Suppressor macrophage treated with lipopolysaccharide for 1 hour (primary cell): ENCODE measurements at places on chromosomes 6 and 20.

DNA sequence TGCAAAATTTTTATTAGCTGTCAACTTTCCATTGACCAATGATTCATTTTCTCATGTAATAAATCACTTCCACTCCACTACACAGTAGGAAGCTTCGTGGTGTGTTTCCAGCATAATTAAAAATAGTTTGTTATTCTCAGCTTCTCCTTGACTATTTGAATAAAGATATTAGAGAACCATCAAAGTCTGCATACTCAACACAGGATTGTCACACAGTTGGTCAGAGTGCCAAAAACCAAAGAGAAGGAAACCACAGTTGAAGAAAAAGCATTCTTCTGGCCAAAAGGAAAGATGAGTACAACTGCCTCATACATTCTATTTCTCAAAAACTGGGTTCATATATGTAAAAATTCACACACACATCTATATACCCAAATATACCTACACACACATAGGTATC, 455.1 kb upstream of the HSF2 start:
- no peak for DNase-seq

- no peak for DNase-seq
These were observed 15.4 kb downstream of the EZR start for GRCh38 chr6:158803733-158804143.

DNA sequence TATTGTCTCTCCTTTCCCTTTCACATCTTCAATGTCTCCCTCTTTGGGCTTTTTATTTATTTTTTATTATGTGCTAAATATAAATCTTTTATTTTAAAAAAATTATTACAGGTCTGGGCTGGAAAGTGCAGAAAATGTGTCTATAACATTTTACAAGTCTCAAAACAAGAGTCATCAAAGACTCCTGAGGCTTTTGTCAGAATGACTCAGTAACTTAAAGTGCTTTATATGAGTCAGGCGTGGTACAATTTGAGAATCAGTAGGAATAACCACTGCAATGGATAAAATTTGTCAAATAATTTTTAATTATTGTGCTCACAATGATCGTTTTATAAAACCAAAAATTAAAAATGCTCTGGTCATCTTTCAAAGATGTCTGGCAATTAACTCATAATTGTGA, 193.9 kb downstream of the MMUT start:
- DNase-seq, result no peak

GRCh38 chr20:13936781-13937576, 53.4 kb downstream of the SEL1L2 start:
- DNase-seq, result no peak

- no peak for DNase-seq
These were observed 536 bp upstream of the MTFR2 start for GRCh38 chr6:136250686-136251008.

- DNase-seq, result peak; percentile 18
These were observed 21.6 kb downstream of the RALGAPA2 start for GRCh38 chr20:20690676-20691476.

GRCh38 chr20:54385746-54386145, 89.6 kb upstream of the DOK5 start:
- DNase-seq, result no peak

DNA sequence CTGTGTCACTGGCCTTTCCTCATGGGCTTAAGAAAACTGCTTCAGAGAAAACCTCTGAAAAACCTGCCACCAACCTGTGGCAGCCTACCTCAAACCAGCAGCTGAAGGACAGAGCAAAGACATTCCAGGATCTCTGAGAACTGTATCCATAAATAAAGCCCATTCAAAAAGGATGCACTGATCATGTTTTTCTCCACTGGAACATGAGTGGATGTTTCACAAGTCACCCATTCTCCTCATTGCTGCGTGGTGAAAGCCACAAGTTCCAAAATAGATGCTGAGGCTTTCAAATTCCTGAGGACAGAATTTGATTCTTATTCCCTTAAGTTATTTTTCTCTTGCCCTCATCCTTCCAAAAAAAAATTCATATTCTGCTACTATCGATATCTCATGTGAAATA, 280.6 kb downstream of the KHDC1L start:
- DNase-seq, result no peak

GRCh38 chr6:119163006-119163405, 84.5 kb upstream of the FAM184A start:
- DNase-seq, result no peak

DNA sequence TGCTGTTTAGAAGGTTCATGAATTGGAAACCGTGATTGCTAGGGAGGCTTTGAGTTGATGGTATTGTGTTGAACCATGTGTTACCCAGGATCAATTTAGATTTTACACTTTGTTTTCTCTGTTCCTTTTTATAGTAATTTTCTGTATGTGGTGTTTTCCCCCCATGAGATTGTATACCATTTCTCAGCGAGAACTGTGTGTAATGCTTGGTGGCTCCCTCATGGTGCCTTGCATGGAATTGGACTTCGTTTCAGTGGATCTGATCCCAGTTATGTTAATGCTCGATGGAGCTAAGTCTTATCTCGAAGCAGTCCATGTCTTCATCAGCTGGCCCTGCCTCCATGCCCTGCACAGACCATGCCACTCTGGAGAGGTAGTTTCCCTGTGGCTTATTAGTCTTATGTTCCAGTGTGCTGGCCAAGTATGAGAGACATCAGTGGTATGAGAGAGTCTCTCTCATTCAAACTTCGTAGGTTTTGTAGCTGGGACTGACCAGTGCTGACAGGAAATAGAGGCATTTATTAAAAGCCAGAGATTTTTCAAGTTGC, 18.7 kb downstream of the PTPN1 start:
- DNase-seq, result no peak

GRCh38 chr6:160000280-160000704, 31.4 kb downstream of the IGF2R start:
- DNase-seq, result no peak
